ENCODE measurements at places on chromosomes 7 and 10. TPM values are rescaled to one million over a fixed set of nuclear protein-coding genes. Genes with fewer than 3 reads are reported as not detected.

DNA sequence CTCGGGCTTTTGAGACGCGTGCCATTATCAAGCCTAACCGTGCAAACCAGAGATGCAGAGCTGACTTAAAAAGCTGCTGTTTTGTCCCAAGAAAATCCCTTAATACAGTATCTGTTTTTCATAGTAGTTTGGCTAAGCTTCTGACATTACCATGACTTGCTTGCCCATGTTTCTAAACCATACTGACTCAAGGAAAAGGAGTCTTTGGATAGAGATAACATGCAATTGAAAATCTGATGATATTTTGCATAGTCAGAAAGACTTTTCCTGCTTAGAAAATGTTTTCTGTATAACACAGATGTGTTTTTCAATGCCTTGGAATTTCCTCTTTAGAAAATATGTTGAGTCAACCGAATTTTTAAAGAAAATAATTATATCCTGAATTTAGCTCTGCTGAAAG lies 21.5 kb upstream of the AKR1E2 start:
- DNase-seq: no peak

DNA sequence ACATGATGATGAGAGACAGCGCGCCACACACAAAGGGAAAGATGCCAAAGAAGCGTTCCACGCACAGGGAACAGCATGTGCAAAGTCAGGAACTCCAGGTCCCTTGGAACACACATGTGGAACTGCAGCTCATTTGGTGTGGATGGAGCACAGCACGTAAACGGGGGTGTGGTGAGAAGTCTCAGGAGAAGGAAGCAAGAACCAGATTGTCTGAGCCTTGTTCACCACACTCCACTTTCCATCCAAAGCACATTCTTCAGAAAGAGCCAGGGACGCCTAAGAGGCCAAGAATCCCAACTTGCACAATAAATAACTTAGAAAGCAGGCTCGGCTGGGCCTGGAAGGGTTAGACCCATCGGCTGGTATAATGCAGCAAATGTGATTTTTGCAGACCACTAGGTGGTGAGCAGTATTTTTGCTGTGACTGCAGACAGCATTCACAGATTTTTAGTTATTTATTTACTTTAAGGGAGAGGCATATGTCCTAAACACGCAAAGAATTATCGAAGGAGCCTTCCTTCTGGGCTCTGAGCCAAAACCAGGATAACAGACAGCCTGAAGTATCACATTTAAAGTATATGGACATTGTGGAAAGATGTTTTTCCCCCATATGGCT lies 27.9 kb upstream of the ASCC1 start:
- no peak for DNase-seq

DNA sequence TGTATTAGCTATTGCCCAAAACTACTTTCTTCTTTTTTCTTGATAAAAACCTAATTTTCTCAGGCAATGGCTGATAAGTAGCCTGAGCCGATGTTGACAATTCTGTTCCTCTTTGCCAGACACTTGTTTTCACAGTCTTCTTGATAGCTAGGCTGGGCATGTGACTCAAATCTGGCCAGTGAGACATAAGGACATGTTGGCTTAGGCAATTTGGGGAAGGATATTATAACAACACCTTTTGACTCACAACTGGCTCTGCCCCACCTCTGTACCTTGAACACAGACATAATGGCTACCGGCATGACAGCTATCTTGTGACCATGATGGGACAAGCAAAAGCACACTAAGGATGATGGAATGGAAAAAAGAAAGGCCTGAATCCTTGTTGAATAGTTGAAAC lies 72.9 kb upstream of the GPR22 start:
- DNase-seq: no peak

DNA sequence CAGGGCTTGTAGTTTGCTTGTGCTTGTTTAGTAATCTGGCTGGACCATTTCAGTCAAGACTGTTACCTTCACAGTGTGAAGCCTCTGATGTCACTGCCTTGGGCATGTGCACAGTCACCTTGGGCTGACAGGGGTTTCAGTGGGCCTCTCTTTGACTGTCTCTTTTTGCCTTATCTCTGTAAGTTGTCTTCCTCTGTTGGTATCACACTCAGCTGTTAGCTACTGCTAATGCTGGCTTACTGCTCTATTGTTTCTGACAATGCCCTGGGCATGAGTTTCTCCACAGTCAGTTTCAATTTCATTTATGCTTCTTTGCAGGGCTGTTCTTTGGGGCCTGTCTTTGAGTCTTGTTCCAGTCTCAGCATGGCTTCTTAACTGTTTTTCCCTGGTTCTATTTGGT lies 201.9 kb upstream of the SHH start:
- no peak for DNase-seq

GRCh38 chr7:100943693-100944092 lies 5.6 kb upstream of the MUC3A start:
- no peak for DNase-seq

- no peak for DNase-seq
Measured at GRCh38 chr10:24826009-24826408, 102.3 kb upstream of the ARHGAP21 start.

DNA sequence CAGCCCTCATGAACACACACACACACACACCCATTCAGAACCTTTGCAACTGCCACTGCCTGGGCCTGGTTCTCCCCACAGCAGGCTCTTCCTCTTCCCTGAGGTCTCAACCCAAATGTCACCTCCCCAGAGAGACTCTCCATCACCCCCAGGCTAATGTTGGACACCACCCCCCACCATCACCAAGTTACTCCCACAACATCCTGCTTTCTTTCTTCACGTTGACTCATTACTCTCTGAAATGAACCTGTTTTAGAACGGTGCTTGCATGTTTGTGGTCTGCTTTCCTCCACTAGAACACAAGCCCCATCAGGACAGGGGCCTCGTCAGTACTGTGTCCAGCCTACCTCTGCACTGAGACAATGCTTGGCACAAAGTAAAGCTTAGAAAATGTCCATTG lies 16.0 kb downstream of the AFAP1L2 start:
- no peak for DNase-seq

- DNase-seq: peak; percentile 83
Measured at GRCh38 chr7:56083150-56083785, 9.5 kb downstream of the PHKG1 start.

GRCh38 chr10:49068672-49069217 lies 46.6 kb downstream of the VSTM4 start:
- DNase-seq: peak; percentile 23

GRCh38 chr7:130974794-130975193 lies 240.8 kb upstream of the KLF14 start:
- DNase-seq: no peak

- DNase-seq: no peak
Measured at GRCh38 chr10:26711324-26711723, 13.8 kb downstream of the PDSS1 start.

DNA sequence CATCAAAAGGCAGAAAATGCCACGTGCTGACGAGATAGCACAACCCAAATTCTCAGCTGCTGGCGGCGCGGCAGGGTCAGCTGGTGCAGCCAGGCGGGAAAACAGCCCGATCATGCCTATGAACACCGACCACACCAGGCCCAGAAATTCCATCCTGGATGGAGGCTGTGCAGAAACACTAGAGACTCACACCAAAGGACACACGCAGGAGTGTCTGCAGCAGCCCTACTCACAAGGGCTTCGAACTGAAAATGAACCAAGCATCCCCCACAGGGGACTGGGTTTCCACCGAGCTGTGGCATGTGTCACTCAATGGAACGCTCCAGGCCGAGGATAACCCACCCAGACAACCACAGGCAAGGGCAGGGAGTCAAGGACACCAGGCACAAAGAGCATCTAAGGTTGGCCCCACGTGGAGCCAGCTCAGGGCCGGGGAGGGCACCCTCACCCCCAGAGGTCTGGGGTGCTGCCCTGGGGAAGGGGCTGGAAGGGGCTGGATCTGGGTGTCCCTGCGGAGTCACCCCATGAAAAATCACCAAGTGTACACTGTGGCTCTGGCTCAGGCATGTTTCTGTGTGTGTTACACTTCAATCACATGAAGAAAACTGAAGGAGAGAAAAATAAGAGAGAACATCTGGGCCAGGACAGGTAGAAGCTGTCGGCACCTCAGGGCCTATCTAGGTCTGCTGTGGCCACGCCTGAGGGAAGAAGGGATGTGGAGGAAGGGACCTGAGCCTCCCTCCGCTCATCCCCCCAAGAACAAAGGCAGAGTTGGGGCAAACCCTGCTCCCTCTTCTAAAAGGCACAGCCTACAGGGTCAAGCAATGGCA lies 33.0 kb downstream of the RASGEF1A start:
- DNase-seq: peak; percentile 9

- no peak for DNase-seq
Measured at GRCh38 chr10:11450427-11450826, 161.0 kb downstream of the USP6NL start.

DNA sequence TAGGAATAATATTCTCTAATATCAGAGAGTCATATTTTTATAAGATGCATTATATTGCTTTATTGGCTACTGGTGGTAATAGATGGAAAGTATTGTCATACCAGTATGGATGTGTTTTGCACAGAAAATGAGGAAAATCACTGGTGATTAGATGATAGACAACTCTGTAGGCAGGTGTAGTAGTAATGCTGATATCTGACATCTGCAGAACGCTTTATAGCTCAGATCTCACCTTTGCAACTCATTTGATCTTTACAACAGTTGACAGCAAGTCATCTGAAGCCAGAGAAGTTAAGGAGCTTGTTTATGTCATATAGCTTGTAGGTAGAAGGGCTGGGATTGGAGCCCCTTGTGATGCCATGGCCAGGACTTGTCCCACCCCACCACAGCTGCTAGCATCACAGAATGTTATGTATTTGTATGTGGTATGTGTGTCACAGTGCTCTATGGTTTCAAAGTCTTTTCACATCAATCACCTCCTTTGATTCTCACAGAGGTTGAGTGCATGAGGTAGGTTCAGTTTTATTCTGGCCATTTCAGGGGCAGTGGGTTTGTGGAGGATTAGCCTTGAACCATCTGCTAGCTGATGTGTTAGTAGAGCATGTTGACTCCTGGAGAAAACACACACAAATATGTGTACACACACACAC lies 140.0 kb downstream of the SORCS3 start:
- DNase-seq: no peak

GRCh38 chr7:82665966-82666507 lies 222.5 kb upstream of the CACNA2D1 start:
- DNase-seq: no peak

- DNase-seq: peak; percentile 17
Measured at GRCh38 chr10:22334414-22335172, 10.7 kb upstream of the SPAG6 start.

GRCh38 chr10:90125456-90126255 lies 424.3 kb downstream of the KIF20B start:
- no peak for DNase-seq

GRCh38 chr10:72889391-72889831 lies 4.1 kb upstream of the OIT3 start:
- DNase-seq: no peak

The HABP2 gene
- total RNA-seq: not detected

The CHN2 gene
- total RNA-seq: 13.4 TPM

The GDF10 gene
- total RNA-seq: 5.8 TPM

The SPDYE11 gene
- not detected for total RNA-seq

The TMEM196 gene
- total RNA-seq: 0.88 TPM

The GJC3 gene
- not detected for total RNA-seq

The CALCR gene
- 0.08 TPM for total RNA-seq

The ADAM22 gene
- 19.2 TPM for total RNA-seq

The MRLN gene
- total RNA-seq: not detected

The CCDC3 gene
- 2.3 TPM for total RNA-seq

The EBF3 gene
- total RNA-seq: 0.42 TPM

All from adrenal gland (tissue), 19 donors.